Neural crest cell (in vitro differentiated cells): ENCODE measurements at places on chromosomes 12 and 14. TPM values are rescaled to one million over a fixed set of nuclear protein-coding genes. Genes with fewer than 3 reads are reported as not detected.

The KRT6C gene
- not detected in 2 replicates for total RNA-seq

The CELA1 gene
- not detected in 2 replicates for total RNA-seq

The TSPAN11 gene
- 18.3 and 21.4 TPM in 2 replicates for total RNA-seq

The AQP2 gene
- not detected in 2 replicates for total RNA-seq

The LRTM2 gene
- total RNA-seq = 0.19 TPM in 1 of 2 replicates, not detected in the other

The SOAT2 gene
- total RNA-seq = not detected in 2 replicates

The DNM1L gene
- 92.3 and 104 TPM in 2 replicates for total RNA-seq

The RFX4 gene
- total RNA-seq = 52.1 and 53.8 TPM in 2 replicates

The MIP gene
- total RNA-seq = not detected in 2 replicates

The NRL gene
- 1.2 and 2.3 TPM in 2 replicates for total RNA-seq

The LBHD2 gene
- total RNA-seq = not detected in 2 replicates

The RBP5 gene
- total RNA-seq = 0.65 and 1.0 TPM in 2 replicates

The RNFT2 gene
- total RNA-seq = 79.9 and 82.1 TPM in 2 replicates

The BDKRB1 gene
- total RNA-seq = not detected in 2 replicates

The SPTB gene
- 0.16 and 0.18 TPM in 2 replicates for total RNA-seq

The FLRT2 gene
- 13.5 and 14.9 TPM in 2 replicates for total RNA-seq

The FGF6 gene
- not detected in 2 replicates for total RNA-seq

The PLA2G1B gene
- not detected in 2 replicates for total RNA-seq

The PPP1R1A gene
- 9.1 and 10.3 TPM in 2 replicates for total RNA-seq

The RNASE12 gene
- total RNA-seq = not detected in 2 replicates

The RND1 gene
- 4.2 and 6.1 TPM in 2 replicates for total RNA-seq

The SIX1 gene
- 0.44 and 0.48 TPM in 2 replicates for total RNA-seq

The BATF gene
- not detected in 2 replicates for total RNA-seq
